Stimulated activated CD4-positive, alpha-beta T cell treated with anti-CD3 and anti-CD28 coated beads, Interleukin-15, amount 100 ng/mL, for 48 hours (primary cell): ENCODE measurements at places on chromosomes 4 and X.
A peak's percentile ranks its signal among the peaks of the same experiment; 100 is the strongest.

DNA sequence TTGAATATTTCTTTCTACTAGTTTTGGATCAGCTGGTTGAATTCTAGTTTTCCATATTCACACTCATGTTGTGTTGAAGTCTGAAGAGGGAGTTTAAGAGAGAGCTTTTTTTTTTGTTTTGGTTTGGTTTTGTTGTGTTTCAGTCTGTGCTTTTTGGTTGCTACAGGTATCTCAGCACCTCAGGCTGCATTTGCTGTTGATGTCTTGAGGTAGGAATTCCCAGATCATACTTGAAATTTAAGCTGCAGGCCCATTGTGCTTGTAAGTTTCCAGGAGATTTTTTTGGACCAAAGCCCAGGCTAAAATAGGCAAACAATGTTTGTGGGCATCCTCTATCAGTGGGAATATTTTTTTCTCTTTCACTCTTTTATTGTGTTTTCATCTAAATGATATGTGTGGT is 190.2 kb upstream of the AGA start:
- no peak for DNase-seq

DNA sequence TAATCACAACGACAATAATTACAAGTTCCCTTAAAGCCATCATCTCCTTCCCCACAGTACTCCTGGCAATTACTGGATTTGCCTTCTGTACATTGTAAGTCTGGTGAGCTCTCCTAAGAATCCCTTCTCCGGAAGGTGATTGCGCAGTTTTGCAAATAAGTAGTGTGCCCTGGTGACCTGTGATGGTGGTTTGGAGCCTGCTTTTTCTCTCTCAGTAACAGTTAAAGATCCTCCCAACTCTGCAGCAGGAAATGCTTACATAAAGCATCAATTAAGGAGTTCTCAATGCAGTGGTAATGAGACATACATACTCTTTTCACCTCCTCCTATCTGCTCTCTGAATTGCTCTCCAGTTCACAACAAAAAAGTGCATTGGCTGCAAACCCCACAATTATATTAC is 159.7 kb downstream of the SH2D1A start:
- no peak for DNase-seq

- no peak for DNase-seq
These were observed 23.0 kb upstream of the MSANTD1 start for GRCh38 chr4:3225936-3226335.

- no peak for DNase-seq
These were observed 12.5 kb downstream of the LDOC1 start for GRCh38 chrX:141164406-141164805.

DNA sequence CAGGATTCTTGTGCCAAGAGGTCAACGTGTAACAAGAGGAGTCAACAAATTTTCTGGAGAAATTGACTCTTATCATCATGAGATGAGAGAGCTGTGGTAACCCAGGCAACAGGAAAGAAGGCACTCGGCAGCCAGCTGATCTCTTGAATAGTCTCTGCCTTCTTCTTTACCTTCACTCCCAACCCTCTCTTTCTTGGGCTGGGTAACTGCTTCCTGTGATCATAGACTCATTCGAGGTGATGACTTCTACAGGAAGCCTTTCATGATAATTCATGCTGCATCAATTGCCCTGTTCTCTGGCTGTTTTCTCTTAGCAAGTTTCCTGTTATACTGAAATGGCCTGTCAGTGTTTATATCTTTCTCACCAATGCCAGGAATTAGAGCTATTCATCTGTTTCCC is 70.8 kb upstream of the FSTL5 start:
- DNase-seq, result no peak

GRCh38 chr4:97720869-97721432 is 422.3 kb downstream of the STPG2 start:
- DNase-seq, result no peak

DNA sequence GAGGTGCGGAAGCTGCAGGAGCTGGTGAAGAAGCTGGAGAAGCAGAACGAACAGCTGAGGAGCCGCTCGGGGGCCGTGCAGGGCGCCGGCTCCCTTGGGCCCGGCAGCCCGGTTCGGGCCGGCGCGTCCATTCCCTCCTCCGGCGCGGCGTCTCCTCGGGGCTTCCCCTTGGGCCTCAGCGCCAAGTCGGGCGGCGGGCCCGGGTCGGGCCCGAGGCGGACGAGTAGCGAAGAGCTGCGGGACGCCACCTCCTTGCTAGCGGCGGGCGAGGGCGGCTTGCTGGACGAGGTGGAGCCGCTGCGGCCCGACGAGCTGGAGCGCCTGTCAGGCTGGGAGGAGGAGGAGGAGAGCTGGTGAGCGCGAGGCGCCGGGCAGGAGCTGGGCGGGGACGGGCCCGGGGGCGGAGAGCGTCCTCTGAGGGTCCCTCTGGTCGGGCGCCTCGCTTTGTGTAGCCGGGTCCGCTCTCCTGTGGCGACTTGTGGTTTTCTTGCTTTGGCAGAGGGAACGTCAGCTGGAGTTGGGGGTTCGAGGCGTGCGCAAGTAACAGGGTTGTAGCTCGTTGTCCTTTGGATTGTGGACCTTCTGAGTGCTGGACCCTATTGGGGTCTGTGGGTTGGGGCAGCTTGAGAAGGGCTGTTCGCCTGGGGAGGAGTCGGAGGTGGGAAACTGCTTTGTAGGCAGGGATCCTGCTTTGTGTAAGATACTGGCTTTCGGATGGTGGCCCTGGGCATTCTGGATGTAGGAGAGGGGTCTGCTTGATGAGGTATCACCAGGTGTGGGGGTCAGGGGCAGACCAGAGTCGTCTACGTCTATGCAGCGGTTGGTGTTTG is 662 bp downstream of the SLAIN2 start:
- DNase-seq, result peak; percentile 24

GRCh38 chr4:37964734-37965457 is 4.7 kb downstream of the PTTG2 start:
- DNase-seq, result no peak

- no peak for DNase-seq
These were observed 12.2 kb upstream of the FMR1 start for GRCh38 chrX:147899379-147900114.

DNA sequence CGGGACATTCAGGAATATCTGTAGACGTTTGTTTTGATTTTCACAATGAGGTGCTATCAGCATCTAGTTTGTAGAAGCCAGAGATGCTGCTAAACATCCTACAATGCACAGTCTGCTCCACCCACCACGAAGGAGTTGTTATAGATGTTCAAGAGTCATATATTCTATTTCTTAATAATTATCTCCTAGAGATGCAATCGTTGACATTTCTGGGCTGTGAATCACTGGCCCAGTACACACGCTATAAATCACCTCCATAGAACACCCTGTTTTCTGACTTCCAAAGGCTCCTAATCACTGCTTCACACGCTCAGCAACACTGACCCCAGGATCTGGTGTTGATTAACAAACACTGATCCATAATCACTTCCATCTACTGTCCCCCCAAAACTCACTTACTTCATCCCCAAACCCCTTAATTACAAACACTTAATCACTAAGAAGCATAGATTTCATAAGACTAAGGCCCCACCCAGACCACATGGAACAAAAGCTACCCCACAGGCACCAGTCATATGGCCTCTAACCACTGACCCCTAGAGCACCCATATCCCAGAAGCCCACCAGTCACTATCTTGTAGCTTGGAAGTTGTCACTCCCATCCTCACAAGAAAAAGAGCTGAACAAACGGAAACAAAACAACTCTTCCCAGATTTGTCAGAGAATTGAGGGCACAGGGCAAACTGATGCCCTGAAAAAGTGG is 31.7 kb upstream of the ZNF41 start:
- DNase-seq, result no peak

- DNase-seq, result no peak
These were observed 13.7 kb downstream of the RIPPLY1 start for GRCh38 chrX:106889468-106889867.

GRCh38 chr4:85177679-85178078 is 211.2 kb upstream of the WDFY3 start:
- no peak for DNase-seq

DNA sequence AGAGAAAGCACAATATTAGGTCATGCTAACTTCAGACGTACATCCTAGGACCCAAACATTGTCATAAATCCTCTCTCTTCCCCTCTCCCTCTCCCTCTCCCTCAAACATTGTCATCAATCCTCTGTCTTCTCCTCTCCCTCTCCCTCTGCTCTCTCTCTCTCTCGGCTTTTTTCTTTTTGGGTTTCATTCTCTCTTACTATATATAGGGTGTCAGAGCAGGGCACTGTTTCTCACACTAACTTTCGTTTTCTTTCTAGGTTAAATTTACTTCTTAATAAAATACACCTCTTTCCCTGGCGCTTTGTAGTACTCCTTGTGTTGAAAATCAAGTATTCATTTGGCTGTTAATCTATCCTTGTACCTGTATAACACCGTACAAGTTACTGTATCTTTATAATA is 37.0 kb upstream of the HERC5 start:
- DNase-seq, result no peak

DNA sequence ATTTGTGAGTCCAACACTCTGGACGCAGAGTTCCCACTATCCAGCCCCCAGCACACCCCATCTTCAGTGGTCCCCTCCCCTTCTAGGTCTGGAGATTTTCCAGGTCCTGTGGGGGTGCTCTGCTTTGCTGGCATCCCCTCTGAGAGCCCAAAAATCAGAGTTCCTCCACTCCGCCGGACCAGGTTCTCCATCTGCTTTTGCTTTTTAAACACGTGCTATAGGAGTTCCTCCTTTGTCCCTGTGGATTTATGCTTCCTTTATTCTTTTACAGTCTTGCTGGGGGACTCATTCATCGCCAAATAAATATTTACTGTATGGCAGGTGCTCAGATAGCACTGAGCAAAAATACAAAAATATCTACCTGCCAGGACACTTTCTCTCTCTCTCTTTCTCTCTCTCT is 324.7 kb downstream of the STK32B start:
- DNase-seq, result no peak

DNA sequence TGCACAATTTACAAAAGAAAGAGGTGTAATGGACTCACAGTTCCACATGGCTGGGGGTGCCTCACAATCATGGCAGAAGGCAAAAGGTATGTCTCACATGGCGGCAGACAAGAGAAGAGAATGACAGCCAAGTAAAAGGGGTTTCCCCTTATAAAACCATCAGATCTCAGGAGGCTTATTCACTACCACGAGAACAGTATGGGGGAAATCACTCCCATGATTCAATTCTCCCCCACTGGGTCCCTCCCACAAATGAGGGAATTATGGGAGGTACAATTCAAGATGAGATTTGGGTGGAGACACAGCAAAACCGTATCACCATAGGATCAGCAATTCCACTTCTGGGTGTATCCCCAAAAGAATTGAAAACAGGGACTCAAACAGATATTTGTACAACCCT is 97.5 kb upstream of the STX18 start:
- DNase-seq, result no peak

DNA sequence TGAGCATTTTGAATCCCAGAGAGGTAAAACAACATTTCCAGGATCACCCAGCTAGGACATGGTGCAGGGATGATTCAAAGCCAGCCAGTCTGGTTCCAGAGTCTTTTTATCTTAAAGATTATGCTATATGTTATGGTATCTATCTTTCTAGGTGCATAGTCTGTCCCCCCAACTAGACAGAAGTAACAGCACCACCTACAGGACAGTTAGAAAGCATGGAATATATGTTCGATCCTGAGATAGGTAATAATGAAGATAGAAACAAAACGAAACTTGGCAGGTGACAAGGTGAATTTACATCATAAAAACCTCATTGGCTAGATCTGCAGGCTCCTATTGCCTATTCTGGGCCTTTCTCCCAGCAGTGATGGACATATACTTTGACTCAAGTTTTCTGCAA is 723.2 kb downstream of the SMARCA1 start:
- DNase-seq, result no peak

GRCh38 chr4:8871417-8872401 is at the start of gene HMX1:
Gene HMX1 (minus strand): TSS chr4:8871839. CDS start chr4:8871614, 225 bp downstream.
- no peak for DNase-seq

GRCh38 chr4:155532373-155533085 is 134.1 kb upstream of the GUCY1A1 start:
- DNase-seq, result no peak

GRCh38 chr4:150096625-150097024 is 18.4 kb downstream of the DCLK2 start:
- no peak for DNase-seq

DNA sequence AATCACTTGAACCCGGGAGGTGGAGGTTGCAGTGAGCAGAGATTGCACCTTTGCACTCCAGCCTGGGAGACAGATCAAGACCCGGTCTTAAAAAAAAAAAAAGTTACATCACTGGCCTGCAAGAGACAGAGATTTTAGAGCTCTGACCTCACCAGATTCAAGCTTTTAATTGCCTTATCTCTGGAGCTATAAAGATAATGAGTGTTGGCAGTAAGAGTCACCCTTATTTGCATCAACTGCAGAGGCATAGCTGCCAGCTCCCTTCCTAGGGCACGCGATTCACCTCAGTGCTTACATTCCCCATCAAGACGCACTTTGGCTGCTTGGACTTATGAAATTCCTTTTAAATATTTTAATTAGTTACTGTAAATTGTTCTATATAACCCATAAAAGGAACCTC is 12.5 kb upstream of the SPATA4 start:
- DNase-seq, result no peak

- DNase-seq, result no peak
These were observed 7.5 kb upstream of the ACSL1 start for GRCh38 chr4:184833046-184833838.

- no peak for DNase-seq
These were observed 86.6 kb downstream of the RTL5 start for GRCh38 chrX:72045141-72045540.

DNA sequence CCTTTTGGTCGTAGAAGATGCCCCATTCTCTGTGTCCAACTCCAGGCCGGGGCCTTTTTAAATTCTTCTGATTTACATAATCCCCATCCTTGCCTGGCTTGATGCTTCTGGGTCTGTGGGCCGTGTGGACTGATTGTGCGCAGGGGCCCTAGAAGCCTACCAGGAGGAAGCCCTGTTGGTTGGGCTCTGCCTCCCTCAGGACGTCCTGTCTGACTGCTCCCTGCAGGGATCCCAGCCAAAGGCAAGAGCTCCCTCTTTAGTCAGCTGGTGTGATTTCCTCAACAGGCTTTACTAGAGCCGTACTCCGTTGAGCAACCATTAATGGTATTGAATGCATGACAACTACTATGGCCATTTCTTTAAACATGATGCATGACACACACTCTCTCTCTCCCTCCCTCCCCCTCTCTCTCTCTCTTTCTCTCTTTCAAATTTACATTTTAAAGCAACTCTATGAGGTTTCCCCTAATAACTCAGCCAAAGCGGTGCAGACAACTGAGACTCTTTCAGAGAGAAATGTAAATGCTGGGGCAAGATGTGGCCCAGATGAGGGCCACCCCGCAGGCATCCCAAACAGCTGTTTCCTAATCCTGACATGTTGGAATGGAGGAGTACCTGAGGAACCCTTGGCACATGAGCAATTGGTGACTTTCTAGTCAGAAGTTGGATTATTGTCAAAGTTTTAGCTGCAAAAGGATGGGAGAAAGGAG is 117.3 kb downstream of the DRD5 start:
- DNase-seq, result no peak

GRCh38 chr4:3800351-3800750 is 34.2 kb downstream of the ADRA2C start:
- no peak for DNase-seq

GRCh38 chrX:119417842-119418241 is 18.7 kb downstream of the SLC25A43 start:
- DNase-seq, result no peak

DNA sequence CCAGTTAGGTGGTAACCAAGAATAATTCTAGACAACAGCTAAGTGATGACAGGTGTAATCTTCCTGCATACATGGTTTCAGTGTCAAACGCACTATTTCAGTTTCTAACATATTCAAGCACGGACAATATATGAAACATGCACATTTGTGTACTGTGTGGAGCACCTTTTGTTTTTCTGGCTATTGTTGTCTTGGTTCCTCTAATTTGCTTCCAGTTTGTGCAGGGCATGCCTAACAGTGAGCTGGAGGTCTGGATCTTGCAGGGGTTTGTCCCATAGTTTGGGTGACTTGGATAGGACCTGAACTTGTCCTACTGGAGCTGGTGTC is 70.5 kb upstream of the TBC1D9 start:
- DNase-seq, result no peak
